ENCODE measurements at places on chromosomes 2 and 18. TPM values are rescaled to one million over a fixed set of nuclear protein-coding genes. Genes with fewer than 3 reads are reported as not detected.

- no peak for DNase-seq
These were observed 214.0 kb upstream of the TRIB2 start for GRCh38 chr2:12502759-12503158.

Gene POTEJ
- not detected for total RNA-seq

- DNase-seq, result no peak
These were observed 82.1 kb downstream of the BIN1 start for GRCh38 chr2:127024769-127025358.

DNA sequence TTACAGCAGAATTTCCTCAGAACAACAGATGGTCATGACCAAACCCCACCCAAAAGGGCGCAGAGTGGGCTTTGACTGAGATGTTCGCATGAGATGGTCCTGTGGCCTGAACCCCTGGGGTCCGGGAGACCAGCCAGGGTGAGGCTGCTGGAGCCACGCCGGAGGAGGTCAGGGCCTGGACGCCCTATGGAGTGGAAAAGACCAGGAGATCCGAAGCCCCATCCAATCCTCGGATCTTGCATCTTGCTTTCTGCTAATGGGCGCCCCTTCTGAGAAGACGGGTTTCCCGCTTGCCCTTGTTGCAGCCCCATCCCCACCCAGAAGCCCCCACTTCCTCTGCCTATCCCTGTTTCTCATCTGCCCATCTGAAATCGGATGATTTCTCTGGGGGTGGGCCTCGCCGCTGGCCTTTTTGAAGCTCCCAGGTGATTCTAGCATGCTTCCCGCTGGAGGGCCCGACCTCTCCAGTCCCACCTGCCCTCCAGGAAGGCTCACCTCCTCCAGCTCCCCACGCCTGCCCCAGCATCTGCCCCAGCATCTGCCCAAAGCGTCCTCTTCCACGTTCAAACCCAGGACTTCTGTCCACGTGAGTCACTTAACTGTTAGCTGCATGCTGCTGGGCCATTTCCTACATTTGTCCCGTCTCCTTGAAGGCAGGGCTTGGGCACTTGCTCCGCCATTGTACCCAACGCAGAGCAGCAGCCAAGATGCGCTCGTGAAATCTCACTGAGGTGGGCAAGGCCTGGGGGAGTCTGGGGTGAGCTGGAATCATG lies 4.3 kb upstream of the CNDP1 start:
- no peak for DNase-seq

Gene DSG1
- total RNA-seq, result not detected

- DNase-seq, result no peak
These were observed 212.6 kb downstream of the TNS1 start for GRCh38 chr2:217790195-217790594.

DNA sequence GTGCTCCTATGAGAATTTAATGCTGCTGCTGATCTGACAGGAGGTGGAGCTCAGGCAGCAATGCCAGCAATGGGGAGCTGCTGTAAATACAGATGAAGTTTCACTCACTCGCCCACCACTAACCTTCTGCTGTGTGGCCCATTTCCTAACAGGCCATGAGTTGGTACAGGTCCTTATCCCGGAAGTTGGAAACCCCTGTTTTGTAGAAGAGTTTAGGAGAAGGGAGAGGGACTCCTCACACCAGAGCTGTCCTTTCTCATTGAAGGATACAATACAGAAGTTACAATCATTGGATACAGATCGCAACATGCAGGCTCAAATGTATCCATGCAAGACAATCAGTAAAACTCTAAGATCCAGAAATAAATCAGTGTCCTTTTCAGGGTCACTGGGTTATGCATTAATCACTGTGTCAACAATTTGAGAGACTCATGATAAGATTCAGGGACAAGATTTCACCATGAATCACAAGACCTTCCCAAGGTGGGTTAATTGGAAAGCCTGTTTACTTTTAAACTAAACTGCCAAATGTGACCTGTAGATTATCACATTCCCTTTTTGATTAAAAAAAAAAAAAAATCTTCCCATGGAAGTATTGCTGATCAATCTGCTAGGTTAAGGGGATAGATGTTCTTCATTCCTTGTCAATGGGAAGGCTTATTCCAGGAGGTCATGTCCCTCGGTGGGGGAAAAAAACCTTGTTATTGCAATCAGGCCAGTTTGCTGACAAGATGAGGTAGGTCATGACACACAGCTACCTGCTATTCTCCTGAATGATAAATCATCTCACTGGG lies 97.2 kb downstream of the SP100 start:
- peak; percentile 12 for DNase-seq

Gene RETSAT
- 59.1 TPM for total RNA-seq

- no peak for DNase-seq
These were observed 294.8 kb downstream of the PTGR3 start for GRCh38 chr18:74914052-74914591.

DNA sequence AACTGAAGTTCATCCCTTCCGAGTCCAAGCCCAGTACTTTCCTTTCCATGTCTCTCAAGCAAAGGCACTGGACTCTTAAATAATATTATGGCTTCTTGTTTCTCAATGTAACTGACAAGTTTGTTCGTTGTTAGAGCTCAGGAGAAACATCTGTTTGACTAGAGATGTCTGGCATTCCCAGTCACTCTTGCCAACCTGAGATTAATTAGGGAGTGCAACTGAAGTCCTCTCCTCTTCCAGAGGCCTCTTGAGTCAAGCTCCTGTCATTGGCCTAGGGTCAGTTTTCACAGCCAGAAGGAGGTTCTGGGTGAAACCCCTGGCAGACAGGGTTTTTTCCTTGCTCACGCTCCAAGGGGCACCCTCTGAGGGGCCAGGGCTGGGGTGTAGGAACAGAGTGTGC lies 196.1 kb downstream of the AGPS start:
- no peak for DNase-seq

DNA sequence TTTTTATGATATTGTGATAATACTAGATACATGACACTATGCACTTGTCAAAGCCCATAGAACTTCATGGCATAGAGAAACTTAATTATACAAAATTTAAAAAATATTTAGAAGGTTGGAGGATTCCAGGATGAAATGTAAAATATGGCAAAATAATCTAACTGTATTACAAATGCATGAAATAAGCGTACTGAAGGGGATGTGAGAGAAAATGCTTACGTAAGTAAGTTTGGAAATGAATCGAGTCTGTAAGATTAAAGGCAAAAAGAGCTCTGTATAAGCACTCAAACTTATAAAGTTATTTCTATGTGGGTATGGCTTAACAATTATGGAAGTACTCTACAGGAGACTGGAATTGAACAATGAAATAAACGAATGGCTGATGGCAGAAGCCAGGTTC lies 13.4 kb upstream of the CDC42EP3 start:
- no peak for DNase-seq

- DNase-seq, result peak; percentile 26
These were observed 14.9 kb upstream of the ITM2C start for GRCh38 chr2:230849633-230850357.

Gene ITPRID2
- total RNA-seq, result 235 TPM

DNA sequence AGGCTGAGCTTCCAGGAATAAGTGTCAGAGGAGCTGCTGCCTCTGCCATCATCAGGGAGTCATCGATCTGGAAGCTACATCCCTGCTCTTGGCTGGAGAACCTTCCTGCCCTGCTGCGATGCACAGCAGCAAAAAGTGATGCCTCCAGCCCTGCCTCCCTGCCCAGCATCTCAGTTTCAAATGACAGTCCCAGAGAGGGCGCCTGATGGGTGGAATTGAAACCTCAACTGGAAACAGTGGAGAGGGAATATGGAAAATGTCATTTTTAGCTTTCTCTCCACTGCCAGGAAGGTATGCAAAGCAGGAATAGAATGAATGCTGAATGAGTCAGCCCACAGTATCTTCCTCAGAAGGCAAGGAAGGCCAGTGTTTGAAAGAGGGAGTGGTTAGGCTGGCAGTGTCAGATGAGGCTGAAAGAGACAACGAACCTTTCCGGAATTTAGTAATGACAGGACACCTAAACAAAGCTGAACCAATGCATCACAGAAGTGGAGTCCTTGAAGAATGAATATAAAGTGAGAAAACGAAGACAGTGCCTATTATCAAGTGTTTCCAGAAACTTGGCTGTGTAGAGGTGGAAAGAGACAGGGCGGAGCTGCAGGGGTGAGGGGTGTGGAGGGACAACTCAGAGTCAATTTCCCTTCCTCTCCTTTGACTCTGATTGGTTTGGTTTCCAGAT lies 153.9 kb upstream of the NDUFV2 start:
- DNase-seq, result no peak

DNA sequence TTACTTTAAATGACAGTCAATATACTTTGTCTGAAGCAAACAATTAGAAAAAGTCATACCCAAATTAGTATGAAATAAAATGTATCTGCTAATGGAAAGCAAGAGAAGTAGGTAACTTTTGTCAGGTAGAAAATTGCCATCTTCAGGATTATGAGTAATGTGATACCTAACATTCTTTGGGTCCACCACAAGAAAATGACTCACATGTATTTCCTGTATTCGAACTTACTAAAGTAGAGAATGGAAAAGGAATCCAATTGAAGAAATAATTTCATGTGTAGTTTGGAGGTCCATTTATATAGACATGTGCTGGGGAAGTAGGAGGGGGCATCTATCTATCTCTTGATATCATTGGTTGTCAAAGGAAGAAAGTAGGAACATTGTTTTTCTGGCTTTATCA lies 636.2 kb upstream of the CHAC2 start:
- DNase-seq, result no peak

GRCh38 chr2:239983004-239983778 lies 42.0 kb downstream of the NDUFA10 start:
- DNase-seq, result no peak

DNA sequence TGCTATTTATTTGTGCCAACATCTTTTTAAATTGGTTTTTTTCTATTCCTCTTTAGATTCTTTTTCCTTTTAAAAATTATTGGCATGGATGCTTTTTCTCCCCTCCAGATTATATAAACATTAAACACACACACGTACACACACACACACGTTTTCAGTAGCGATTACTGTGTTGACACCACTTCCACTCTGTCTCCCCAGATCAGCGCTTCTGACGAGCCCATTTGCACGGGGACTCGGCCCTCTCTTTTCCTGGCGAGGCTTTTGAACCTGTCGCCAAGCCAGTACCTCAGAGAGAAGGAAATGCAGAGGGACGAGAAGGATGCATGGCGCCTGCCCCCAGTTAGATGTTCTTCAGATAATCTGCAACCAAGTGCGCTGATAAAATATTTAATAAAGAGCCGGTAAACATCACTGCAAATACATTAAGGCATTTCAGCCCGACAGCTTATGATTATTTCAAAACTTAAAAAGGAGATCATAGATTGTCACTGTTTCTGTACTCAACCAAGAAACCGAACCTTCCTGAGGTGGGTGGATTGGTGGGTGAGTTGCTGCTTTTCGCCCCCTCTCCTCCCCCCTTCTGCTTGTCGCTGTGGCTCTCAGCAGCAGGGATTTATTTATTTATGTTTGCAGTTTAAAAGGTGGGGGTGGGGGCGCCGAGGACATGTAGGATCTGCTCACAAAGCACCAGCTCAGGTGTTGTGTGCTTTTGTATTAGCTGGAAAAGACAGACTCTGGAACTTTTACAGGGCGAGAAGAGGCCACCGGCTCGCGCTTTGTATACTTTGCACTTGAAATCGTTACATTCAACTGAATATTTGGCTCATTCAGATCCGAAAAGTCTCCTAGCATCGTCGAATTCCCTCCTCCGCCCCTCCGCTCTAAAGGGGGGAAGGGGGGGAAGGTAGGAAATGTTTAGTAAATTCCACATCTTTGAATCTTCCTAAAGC lies 787 bp upstream of the TBR1 start:
- DNase-seq, result no peak

Gene RUFY4
- not detected for total RNA-seq

DNA sequence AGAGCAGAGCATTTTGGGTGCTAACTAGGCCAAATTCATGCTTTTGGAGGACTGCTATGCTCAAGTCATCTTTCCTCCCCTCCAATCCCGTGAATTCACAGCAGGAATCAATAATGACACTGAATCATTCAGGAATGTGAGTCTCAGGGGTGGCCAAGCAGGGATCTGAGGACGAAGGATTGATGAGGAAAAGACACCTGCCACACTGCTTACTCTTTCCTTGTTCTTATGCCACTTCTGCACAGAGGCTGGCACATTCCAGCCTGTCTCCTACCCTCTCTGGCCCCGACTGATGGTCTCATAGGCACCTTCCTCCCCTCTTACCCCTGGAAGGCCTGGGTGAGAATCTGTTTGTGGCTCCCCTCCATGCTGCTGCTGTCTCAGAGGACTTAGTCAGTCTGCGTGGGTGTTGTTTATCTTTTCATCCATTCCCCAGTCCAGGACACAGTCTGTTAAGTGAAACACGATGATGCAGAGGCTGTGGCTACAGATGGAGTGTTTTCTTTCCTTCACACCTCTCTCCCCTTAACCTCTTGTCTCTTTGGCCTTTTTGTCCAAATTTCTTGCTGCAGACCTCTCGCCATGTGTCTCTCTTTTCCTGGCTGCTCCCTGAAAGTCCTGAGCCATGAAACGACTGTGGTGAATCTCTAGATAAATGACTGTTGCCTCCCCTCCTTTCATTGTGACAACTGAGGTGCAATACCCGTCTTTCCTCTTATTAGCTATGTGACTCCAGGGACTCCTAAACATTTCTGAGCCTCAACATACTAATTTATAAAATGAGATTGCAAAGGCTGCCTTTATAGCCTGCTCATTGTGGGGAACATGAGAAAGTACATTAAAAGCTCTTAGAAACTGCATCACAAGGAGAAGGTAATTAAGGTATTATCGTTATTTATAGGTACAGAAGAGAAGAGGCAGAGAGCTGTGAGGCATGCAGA lies 86.9 kb downstream of the RDH14 start:
- DNase-seq, result no peak

- no peak for DNase-seq
These were observed 75.3 kb downstream of the MERTK start for GRCh38 chr2:111973701-111974100.

DNA sequence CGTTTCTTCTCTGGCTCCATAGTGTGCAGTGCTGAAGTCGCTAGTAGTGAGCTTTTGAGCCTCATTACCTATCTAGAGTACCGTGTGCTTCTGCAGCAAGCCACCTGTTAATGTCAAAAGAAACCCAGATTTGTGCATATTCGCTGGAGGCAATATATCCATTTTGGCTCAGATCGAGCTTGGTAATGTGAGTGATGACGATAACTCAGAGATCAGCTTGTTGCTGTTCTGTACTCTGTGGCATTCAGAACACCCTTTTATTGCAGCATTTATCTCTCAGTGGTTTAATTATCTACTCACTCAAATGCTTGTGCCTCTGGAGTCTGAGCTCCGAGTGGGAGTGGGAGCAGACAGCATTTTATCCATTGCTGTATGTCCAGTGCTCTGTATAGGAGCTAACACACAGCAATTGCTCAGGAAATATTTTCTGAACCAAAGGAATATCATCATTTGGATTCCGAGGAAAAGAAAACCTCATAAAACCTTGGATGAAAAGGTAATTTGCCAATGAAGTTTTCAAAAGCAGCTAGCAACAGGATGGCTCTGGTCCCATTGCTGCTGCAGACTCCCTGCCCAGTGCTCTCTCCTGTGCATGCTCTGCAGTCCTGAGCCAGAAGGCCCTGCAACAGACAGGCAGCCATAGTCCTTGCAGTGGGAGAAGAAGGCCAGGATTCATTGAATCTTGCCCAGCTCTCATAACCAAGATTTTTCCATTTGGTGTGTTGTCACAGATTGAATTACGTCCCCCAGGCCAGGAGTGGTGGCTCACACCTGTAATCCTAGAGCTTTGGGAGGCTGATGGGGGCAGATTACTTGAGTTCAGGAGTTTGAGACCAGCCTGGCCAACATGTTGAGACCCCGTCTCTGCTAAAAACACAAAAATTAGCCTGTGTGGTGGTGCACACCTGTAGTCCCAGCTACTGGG lies 183.8 kb downstream of the MYCN start:
- DNase-seq, result no peak

GRCh38 chr2:136127356-136127755 lies 9.4 kb upstream of the CXCR4 start:
- DNase-seq, result no peak

All from endothelial cell of umbilical vein (primary cell).